ENCODE measurements at places on chromosomes 16 and 17.

DNA sequence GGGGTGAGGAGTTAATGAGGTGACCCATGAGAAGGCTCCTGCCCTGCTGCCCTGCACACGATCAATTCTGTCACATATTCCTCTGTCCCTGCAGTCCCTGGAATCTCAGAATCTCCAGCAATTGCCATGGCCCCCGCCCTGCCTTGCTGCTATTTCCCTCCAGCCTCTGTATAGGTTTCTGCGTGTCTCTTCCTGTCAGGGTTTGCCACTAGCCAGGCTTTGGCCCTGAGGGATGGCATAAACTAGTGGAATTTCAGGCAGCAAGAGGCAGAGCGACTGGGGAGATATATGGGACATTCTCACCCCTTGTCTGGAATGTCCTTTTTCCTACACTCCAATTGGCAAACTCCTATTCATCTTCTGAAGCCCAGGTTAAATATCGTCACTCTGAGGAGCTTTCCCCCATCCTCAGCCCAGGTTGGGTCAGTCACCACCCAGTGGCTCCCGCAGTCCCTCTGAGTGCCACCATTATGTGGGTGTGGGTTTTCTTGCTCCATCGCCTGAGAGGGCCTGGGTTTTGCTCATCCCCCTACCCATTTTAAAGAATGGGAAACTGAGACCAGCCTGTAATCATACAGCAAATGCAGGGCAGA lies 15.5 kb upstream of the NATD1 start:
- no peak for DNase-seq

DNA sequence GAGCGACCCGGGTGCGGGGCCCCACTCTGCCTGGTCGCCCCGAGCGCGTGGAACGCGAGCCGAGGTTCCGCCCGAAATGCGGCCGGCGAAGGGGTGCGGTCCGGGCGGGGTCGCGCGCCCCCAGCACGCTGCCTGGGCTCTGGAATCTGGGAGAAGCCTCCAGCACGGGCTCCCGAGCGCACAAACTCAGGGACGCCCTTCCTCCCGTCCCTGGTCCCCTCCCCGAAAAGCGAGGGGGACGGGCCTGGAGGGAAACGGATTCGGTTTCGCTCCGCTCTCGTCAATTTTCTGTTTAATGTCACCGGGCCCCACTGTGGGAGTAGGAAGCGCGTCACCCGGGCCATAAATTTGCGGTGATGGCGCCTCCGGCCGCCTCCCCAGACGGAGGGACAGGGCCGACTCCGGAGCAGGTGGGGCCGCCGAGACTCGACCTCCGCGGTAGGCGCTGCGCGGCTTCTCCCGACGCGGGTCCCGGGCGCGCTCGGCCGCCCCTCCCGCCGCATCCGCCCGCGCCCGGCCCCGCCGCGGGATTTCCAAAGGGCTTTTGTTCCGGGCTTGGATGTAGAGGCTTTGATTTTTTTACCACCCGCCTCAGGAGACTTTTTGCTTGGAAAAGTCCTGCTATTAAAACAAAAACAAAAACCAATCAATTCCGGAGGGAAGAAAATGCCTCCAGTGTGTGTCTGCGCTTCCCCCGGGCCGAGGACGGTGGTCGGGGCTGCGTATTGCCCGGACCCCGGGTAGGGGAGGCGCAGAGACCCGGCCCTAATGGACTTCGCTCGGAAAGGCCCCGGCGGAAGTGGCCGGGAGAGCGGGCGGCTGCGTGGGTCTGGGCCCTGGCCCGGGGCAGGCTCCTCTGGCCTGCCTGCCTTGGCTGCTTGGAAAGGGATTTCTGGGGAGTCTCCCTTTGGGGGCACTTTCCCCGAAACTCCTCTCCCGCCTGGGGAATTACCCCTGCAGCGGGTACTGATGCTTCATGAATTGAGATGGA lies 7.9 kb upstream of the BAHCC1 start:
- DNase-seq, result no peak

DNA sequence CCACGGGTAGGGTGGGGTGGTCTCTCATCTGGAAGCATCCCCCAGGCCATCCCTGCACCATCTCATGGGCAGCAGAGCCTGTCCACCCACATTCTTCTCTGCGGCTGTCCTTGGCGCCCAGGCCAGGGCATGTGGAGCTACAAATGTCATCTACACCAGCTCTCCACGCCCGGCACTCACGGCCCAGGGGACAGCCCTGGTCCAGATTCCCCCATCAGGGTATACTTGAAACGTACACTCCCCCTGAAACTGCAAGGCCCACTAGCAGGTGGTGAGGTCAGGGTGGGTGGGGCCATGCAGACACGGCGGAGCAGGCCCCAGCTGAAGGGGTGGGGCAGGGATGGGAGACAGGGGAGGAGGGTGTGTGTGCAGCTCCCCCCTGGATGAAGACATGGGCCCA lies 3.2 kb upstream of the SOX8 start:
- DNase-seq, result no peak

DNA sequence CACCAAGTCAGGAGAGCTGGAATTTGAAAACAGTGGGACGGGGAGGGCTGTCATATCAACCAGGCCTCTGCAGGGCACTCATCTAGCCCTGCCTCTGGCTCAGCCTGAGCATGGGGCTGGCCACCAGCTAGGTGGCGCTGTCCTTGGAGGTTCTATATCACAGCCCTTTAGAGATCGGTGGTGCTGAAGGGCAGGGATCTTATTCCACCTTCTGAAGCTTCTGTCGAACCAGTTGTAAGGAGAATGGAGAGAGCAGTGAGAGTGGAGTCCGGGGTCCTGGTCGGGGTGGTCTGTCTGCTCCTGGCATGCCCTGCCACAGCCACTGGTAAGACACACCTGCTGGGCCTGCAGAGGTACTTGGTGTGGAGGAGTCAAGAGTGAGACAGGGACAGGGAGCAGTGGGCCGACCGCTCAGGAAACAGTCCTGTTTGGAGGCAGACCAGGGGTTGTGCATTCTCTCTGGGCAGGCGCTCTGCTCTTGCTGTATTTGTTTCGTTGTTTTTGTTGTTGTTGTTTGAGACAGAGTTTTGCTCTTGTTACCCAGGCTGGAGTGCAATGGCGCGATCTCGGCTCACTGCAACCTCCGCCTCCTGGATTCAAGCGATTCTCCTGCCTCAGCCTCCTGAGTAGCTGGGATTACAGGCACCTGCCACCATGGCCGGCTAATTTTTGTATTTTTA lies at the start of gene CES3:
Gene CES3 (plus strand): TSS at position 202 of the 680 bp plus-strand sequence. CDS start 42 bp downstream, at position 244.
- peak; percentile 32 for DNase-seq

DNA sequence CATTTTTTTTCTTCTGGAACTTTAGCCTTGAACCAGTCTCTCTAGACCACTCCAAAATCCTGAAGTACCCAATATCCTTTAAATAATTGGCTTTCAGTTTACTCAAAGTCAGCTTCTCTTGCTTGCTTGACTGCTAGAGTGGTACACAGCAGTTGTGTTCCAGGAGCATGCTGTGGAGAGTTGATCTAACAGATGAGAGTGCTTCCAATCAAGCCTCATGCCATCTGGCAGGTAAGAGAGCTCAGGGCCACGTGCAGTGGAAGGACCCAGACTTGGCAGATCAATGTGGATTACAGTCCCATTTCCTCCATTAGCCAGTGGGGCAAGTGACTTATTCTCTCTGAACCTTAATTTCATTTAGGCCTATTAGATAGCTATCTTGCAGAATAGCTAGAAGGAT lies 15.7 kb downstream of the CNEP1R1 start:
- DNase-seq, result no peak

GRCh38 chr17:34408439-34408838 lies 45.4 kb upstream of the CCL1 start:
- DNase-seq, result no peak

DNA sequence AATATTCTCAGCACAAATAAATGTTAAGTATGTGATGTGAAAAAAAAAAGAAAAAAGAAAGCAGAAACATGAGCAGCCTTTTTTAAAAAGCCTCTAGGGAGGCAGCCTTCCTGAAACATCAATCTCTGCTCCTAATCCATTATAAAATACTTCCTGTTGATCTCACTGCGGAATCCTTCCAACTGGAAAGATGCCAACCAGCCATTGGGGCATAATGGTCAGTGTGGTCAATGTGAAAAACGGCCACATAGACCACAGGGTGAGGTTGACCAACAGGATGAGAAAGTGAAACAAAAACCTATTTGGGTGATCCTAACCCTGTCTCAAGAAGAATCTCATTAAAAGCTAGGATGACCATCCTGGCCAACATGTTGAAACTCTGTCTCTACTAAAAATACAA lies 26.1 kb upstream of the ABCA8 start:
- no peak for DNase-seq

DNA sequence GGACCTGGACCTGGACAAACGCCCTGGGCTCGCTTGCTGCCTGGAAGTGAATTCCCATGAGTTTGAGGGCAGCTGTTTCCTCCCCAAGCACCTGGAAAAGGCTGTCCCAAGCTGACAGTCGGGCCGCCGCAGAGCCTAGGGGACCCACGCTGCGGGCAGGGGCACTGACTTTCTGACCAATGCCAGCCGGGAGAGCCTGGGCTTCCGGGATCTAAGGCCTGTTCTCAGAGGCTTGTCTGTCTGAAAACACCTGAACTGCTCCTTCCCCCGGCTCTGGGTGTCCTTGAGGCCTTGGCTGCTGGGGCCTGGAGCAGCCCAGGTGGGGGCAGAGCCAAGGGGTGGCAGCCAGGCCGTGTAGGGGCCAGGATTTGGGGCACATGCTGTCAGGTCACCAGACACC lies 72.6 kb downstream of the LMF1 start:
- no peak for DNase-seq

DNA sequence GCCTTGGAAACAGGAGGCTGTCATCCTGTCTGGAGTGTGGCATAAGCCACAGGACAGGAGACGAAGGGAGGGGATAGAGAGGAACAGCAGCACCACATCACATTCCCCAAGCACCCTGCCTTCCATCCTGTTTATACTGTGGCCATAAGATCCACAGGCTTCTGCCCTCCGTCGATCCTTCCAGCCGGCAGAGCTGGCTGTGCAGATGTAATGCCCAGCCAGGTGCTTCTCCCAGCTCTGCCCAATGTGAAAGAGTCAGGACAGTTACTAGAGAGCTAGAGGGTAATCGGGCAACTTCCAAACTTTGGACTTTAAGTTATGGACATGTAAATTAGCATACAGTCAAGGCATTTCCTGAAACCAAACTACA lies 368.4 kb downstream of the SOX9 start:
- no peak for DNase-seq

GRCh38 chr17:56173958-56174835 lies 20.9 kb downstream of the ANKFN1 start:
- no peak for DNase-seq

GRCh38 chr17:66829386-66829864 lies 5.5 kb upstream of the CACNG5 start:
- no peak for DNase-seq

GRCh38 chr16:482468-483185 lies 44.9 kb upstream of the CAPN15 start:
- no peak for DNase-seq

GRCh38 chr16:58032710-58033293 lies 7.2 kb downstream of the MMP15 start:
- DNase-seq, result no peak

DNA sequence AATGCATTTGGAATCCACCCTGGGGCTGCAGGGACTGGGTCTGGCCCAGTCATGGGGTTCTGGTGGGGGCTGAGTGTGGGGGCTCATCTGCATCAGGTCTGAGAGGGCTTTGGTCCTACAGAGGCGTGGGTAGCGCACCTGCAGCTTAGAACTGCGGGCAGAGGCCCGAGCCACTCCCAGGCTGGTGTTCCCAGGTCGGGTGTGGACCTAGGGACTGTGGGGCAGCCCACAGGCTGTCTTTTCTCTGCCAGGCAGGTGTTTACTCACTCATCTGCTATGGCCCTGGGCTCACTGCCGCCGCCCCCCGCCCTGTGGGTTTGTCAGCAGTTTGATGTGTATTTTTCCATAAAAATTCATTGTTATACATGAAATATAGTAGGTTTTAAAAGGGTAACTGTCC lies 27.0 kb upstream of the DOC2B start:
- DNase-seq, result no peak

DNA sequence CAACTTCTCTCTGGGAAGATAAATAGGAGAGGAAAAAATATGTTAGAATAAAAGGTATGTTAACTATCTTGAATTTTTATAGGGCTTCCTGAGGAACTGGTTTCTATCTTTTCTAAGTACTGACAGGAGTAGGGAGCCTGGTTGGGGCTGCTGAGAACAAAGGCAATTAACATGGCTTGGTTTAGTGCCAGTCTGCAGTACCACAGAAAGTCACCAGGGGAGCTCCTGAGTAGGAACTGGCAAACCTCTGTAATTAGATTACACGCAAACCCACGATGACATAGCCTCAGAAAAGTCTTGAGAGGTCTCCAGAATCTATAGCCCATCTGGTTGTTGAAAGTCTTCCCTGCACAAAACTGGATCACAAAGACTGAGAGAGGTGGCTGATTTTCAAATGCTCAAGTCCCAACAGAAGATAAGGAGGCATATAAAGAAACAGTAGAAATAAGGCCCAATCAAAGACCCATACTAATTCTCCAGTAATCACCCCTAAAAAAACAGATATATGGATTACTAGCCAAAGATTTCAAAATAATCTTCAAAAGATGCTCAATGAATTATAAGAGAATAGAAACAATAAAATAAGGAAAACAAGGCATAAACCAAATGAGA lies 11.7 kb upstream of the CNTNAP4 start:
- DNase-seq, result no peak

- DNase-seq, result no peak
These were observed 44.3 kb upstream of the CDH5 start for GRCh38 chr16:66322174-66322573.

DNA sequence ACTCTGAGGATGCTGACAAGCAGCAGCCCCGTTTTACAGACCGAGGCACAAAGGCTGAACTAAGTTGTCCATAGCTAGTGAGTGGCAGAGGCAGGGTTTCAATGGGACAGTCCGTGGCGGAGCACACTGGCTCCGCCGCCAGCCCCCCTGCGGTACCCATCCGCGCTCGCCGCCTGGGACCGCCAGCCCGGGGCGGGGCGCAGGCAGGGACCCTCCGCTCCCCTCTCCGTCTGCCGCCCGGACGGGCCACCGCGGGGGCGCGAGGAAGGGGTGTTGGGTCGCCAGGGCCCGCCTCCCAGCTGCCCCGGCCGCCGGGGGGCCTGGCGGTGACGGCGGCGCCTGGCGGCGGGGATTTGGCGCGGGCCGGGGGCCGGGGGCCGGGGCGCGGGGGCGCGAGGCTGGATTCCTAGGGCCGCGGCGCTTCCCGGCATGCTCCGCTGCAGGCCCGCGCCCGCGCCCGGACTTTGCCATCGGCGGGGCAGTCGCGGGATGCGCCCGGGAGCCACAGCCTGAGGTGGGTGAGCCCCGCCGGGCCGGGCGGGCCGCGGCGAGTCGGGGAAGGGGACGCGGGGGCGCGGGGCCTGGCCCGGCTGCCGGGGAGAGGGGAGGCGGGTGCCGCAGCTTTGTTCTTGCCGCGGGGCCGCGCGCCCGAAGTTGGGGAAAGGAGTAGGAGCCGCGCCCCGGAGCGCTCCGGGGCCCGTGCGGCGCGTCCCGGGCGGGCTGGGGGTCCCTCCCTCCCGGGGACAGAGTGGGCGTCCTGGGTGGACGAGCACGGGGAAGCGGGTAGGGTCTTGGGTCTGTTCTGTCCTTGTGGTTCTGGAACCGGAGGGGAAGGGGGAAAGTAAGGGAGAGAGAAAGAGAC lies at the start of gene TMEM98:
Gene TMEM98 (plus strand): TSS at position 430 of the 862 bp plus-strand sequence. CDS start 3,376 bp downstream, outside the sequence.
- DNase-seq, result no peak

GRCh38 chr16:31141489-31142108 lies 6.1 kb upstream of the PRSS8 start:
- DNase-seq, result no peak

- DNase-seq, result no peak
These were observed 40.0 kb upstream of the TAC4 start for GRCh38 chr17:49887744-49888360.
